Cardiac fibroblast (primary cell): ENCODE measurements at places on chromosomes 1 and 21.
A peak's percentile ranks its signal among the peaks of the same experiment; 100 is the strongest.

DNA sequence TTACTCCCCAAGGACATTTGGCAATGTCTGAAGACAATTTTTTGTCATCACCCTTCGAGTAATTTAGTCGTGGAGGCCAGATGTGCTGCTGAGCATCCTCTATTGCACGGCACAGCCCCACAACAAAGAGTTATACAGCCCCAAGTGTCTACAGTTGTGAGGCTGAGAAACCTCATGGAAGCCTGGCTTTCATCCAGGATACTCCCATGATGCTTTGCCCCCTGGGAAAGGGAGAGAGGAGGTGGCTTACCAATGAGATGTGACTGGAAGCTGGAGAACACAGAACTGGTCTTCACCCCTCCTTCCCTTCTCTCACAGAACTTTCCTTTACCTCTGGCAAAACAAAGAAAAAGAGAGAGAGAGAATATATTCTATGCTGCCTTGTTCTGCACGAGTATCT is 150.9 kb upstream of the VAMP3 start:
- no peak for DNase-seq

DNA sequence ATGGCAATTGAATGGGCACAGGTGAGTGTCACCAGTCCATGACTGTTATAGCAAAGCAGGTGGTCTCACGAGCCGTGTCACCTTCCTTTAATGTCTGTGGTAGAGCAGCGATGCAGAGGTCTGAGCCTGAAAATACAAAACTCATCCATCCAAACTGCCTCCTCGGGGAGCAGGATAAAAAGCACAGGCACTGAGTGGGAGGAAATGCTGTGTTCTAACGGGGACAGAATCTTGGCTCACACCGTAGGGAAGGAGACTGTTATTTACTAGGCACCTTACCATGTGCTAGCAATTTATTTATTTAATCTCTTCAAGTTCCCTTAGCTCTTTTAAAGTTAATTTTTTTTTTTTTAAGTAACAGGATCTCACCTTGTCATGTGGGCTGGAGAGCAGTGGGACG is 1.2 kb downstream of the ASCL5 start:
- DNase-seq, result no peak

- no peak for DNase-seq
These were observed 8.3 kb downstream of the RHOC start for GRCh38 chr1:112698366-112699310.

GRCh38 chr1:243236604-243237252 is 18.4 kb downstream of the CEP170 start:
- DNase-seq, result no peak

DNA sequence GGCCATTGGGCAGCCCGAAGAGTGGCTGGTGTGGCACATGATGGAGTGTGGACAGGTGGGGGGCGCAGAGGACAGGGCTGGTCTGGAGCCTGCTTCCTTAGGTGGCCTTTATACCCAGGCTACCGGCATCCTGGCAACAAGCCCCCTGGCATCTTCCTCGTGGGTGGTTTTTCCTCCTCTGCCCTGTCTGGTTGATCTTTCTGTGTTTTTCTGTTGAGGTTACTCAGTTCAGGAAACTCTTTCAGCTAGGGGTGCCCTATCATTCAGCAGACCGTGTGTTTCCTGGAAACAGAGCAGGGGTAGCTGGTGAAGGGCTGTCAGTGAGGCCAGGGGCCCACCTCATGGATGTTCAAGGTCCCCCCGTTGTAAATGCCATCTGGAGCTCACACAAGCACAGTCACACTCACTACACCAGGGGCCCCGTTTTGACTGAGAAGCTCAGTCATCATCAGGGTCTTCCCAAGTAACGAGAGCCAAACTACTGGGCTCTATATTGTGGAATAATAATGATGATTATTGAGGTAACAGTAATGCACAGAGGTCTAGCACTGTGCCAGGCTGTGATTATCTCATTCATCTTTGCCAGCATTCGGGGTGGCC is at the start of gene KRTAP12-4:
Gene KRTAP12-4, minus strand, starts transcription at position 84 of the 600 bp plus-strand sequence. Its CDS starts 45 bp downstream, at position 39.
- DNase-seq, result no peak

- peak; percentile 23 for DNase-seq
These were observed 336.2 kb upstream of the SGIP1 start for GRCh38 chr1:66197785-66198184.

DNA sequence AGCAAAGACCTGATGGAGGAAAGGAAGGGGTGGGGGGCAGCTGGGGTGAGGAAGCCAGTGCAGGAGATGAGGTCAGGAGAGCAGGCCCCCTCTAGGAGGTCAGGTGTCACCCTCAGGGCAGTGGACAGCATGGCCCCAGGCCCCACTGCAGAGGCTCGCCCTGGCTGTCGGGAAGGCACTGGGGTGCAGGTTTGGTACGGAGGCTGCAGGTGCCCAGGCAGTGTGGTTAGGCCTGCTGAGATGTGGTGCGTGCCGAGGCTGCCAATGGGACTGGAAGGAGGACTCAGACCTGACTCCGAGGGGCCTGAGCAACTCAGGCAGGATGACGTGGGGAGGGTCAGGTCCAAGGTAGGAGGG is 82.3 kb downstream of the PCBP3 start:
- DNase-seq, result no peak

- DNase-seq, result no peak
These were observed 8.3 kb downstream of the OXCT2 start for GRCh38 chr1:39762550-39763540.

GRCh38 chr1:212700892-212701819 is 1.5 kb upstream of the BATF3 start:
- peak; percentile 51 for DNase-seq

- no peak for DNase-seq
These were observed 39.7 kb downstream of the SLC66A1 start for GRCh38 chr1:19351873-19352272.

DNA sequence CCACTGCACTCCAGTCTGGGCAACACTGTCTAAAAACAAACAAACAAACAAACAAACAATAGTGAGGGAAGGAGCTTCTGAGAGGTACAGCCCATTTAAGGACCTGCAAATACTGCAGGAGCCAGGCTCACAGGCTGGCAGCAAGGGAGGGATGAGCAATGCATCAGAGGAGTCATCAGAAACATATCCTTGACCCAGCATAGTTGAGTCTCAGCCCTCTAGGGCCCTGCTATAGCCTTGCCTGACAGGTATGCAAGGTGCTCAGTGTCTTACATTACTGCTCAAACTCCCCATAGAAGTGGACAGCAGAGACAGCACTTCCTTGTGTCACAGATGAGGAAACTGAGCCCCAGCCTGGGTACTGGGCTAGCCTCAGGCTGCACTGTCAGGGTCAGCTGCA is 7.3 kb upstream of the TTC4 start:
- DNase-seq, result no peak

DNA sequence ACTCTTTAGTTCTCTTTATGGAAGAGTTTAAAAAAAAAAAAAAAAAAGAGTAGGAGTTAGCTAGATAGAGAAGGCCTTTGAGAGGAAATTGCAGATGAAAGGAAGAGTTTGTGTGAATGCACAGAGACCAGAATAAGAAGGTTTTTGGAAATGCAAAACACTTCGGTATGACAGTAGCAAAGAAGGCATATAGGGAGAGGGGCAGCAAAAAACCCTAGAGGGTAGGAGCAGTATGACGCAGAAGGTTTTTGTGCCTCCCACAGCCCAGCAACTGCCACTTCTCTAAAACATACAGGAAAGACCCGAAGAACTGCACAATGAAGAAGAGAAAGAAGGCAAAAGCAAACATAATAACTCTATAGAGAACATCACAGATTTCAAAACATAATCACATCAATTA is 84.3 kb downstream of the WDR64 start:
- no peak for DNase-seq

- DNase-seq, result no peak
These were observed 84.9 kb upstream of the CXADR start for GRCh38 chr21:17427831-17428483.

DNA sequence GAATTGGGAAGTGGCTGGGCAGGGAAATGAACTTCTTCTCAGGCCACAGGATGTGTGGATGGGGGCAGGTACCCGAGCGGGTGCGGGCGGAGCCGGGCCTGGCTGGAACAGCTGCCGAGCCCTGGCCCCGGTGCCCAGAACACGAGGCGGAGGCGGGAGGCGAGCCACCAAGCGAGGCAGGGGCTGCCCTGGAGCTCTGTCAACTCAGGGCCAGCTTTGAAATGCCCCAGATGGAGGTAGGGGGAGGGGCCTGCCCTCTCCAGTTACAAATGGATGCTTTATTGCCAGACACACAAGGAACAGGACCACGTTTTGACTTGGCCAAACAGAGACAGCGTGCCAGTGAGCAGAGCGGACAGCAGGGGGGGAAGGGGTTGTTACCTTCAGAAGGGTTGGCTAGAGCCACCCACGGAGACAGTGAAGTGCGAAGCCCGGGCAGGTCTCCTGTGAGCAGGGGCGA is 240.4 kb downstream of the SDCCAG8 start:
- no peak for DNase-seq
